ENCODE measurements at places on chromosomes 5 and 9.
A peak's percentile ranks its signal among the peaks of the same experiment; 100 is the strongest.

GRCh38 chr5:150142959-150143349, 12.7 kb downstream of the PDGFRB start:
- DNase-seq = no peak

- no peak for DNase-seq
Measured at GRCh38 chr5:148826739-148827070, 294 bp downstream of the ADRB2 start.

DNA sequence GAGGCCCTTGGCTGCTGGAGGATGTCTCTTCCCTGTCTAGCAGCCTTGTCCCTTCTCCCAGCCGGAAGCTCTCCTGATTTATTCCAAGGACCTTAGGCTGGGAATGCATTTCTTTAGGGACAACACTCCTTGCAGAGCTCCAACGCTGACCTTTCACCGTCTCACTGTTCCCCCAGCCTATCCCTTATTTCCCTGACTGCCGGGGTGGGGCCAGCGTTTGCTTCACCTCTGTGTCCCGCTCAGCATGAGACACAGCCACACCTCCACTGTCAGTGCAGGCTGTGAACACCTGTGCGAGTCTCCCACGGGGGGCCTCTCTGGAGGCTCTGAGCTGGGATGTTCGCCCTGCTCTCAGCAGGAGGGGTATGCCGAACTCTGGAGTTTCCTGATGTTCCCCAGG, 106.2 kb upstream of the FCN2 start:
- DNase-seq = no peak

DNA sequence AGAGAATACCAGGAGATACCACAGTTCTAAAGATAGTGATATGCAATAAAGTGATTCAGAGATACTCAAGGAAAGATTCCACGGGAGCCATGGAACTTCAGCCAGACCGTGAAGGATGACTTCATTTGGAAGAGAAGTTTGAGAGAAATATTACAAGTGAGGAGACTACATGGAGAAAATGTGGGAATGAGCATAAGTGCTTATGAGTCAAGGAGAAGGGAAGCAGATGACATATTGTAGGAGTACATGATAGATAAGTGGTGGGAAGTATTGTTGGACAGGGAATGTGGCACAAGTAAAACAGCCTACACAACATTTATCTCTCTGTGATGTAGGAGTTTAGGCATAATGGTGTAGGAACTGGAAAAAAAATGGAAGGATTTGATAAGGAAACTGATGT, 122.1 kb upstream of the FBXL17 start:
- no peak for DNase-seq

GRCh38 chr9:125807079-125807478, 59.9 kb downstream of the PBX3 start:
- no peak for DNase-seq

GRCh38 chr9:102911185-102911584, 83.9 kb upstream of the CYLC2 start:
- no peak for DNase-seq

DNA sequence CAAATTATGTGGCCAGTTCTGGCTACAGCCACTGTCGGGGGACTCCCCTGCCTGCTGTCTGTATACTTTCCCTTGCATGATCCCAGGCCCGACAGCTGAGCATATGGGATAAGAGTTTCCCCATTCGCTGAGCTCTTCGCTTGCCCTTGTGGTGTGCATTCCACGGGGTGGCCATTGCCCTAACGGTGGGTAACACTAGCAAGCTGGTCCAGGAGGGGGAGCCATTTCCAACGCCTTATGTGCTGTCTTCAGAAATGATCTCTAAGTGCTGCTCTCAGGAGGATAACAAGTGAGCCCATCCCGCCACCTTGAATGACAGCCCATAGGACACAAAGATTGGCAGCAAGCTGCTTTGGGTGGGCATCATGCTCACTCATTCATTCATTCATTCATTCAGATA, 190.9 kb downstream of the FSTL4 start:
- peak; percentile 61 for DNase-seq

- no peak for DNase-seq
Measured at GRCh38 chr9:115263371-115264075, 145.6 kb upstream of the TNC start.

- no peak for DNase-seq
Measured at GRCh38 chr5:149172261-149172660, 31.0 kb downstream of the ABLIM3 start.

GRCh38 chr5:169176709-169177694, 123.9 kb downstream of the SLIT3 start:
- no peak for DNase-seq

GRCh38 chr5:95728494-95729114, 2.5 kb upstream of the RHOBTB3 start:
- no peak for DNase-seq

GRCh38 chr9:72552356-72552755, 30.9 kb downstream of the TMC1 start:
- no peak for DNase-seq

DNA sequence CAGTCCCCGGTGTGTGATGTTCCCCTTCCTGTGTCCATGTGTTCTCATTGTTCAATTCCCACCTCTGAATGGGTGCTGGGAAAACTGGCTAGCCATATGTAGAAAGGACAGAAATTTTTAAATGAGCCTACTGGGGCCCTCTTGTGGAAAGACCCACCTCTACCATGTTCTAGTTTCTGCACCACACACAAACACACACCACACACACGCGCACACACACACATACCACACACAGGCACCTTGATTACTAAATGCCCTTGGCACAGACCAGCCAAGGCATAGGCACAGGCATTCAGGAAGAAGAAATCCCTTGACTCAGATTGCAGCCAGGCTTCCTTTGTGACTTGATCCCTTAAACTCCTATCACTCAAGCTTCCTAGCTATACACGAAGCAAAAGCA, 60.5 kb downstream of the SIL1 start:
- DNase-seq = no peak

GRCh38 chr9:135523521-135524129, 2.4 kb downstream of the LCN1 start:
- DNase-seq = no peak

DNA sequence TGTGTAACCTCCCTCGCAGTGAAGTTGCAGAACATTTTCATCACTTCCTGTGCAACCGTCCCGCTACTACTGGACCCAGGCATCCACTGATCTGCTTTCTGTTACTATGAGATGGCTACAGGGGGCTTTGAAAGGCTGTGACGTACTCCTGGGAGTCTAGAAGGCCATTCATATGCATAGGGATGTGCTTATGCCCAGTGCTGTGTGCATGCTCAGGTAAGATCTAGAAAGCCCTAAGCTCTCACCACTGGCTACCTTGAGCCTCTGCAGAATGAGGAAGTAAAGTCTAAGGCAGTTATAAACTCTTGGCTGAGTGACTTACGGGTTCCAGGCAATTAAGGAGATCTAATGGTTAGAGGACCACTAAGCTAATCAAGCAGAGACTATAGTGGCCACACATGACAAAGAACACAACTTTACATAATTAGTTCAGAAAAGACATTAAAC, 11.8 kb downstream of the HNRNPAB start:
- DNase-seq = no peak

GRCh38 chr5:610011-610743, 2.0 kb upstream of the CEP72 start:
- DNase-seq = no peak

DNA sequence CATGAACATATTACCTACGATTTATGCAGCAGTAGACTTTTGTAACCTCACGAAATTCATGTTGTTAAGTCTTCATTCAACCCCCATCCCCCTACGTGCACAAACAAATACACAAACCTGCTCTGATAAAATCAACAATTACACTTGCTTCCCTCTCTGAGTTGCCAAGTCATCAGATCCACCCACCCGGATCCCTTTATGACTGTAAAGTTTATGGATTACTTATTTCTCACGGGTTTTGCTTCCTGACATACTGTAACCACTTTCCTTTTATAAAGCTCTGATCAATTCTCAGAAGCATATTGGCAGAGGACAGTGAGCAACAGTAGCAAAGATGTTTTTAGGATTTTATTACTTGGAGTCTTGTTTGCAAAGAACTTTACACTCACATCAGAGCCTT, 70.5 kb downstream of the MLLT3 start:
- no peak for DNase-seq

GRCh38 chr9:90552317-90552716, 90.3 kb downstream of the DIRAS2 start:
- no peak for DNase-seq

DNA sequence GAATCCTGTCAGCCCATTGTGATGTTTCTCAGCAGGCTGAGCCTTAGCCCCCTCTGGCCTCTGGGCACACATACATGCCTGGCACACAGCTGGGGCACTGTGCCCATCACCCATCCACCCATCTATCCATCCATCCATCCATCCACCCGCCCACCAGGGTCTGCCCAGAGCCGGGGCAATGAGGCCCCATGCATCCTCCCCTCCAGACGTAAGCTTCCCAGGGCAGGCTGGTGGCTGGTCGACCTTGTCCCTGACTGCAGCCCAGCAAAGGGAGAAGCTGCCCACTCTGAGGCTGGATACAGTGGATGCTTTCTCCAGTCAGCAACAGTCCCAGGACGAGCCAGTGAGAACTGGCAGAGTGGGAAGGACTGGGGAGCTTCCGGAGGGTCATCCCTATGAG, 21.1 kb upstream of the SLC25A51 start:
- no peak for DNase-seq

DNA sequence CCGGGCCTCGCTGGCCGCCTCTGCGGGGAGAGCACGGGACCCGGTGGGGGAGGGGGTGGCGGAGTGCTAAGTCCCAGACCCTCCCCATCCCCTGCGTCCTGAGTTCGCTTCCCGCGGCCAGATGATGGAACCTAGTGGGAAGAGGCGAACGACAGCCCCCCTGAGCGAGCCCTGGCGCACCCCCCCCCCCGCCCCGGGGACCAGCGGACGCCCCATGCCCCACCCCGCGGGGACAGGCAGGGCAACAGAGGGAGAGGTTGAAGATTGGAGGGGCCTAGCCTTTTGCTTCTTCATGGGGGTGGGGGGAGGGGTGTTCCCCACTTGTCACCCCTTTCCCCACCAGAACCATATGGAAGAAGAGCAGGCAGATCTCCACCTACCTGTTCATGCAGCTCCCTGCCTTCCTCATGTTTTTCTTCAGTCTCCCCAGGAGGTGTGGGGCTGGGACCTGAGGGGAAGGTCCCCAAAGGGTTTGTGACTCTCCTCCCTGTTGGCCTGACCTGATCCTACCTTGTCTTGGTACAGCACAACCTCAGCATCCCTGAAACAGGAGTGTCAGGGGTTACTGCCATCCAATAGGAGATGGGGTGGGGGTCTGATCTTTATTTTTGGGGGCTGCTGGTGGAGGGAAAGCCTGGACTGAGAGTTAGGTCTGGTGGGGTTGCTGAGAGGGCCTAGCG, 485 bp downstream of the FAM53C start:
- DNase-seq = peak; percentile 15

- no peak for DNase-seq
Measured at GRCh38 chr5:62938927-62939326, 360.3 kb downstream of the LRRC70 start.

- no peak for DNase-seq
Measured at GRCh38 chr5:73506459-73506955, 8.3 kb downstream of the BTF3 start.

- DNase-seq = no peak
Measured at GRCh38 chr5:4520559-4520958, 619.6 kb upstream of the ADAMTS16 start.

- no peak for DNase-seq
Measured at GRCh38 chr5:157444224-157444623, 15.8 kb upstream of the NIPAL4 start.

- no peak for DNase-seq
Measured at GRCh38 chr5:131810510-131811249, 13.9 kb upstream of the FNIP1 start.

GRCh38 chr5:142796492-142797109, 26.4 kb downstream of the ARHGAP26 start:
- DNase-seq = no peak

DNA sequence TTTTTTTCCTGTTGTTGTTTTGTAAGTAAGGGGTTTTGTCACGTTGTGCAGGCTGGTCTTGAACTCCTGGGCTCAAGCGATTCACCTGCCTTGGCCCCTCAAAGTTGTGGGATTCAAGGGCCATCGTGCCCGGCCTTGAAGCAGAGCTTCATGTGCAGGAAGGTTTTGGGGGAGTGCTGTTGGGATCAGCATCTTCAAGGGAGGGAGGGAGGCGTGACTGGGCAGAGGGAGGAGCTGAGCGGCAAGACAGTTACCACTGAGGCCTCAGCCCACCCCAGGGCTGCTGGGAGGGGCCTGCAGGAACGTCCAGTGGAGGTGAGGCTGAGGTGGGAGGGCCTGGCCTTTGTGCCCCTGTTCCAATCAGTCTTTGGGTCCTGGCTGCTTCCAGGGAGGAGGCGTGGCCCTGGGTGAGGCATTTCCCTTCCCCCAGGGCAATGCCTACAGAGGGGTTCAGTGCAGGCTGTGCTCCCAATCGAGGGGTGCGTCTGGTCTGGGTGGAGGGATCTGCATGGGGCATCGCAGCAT, 21.4 kb downstream of the OR2V1 start:
- no peak for DNase-seq

GRCh38 chr9:68619636-68620035, 79.0 kb upstream of the TMEM252 start:
- no peak for DNase-seq

GRCh38 chr5:17452936-17453335, 45.1 kb upstream of the TAF11L2 start:
- DNase-seq = no peak

GRCh38 chr9:34171753-34172535, 6.9 kb upstream of the UBAP1 start:
- DNase-seq = no peak

DNA sequence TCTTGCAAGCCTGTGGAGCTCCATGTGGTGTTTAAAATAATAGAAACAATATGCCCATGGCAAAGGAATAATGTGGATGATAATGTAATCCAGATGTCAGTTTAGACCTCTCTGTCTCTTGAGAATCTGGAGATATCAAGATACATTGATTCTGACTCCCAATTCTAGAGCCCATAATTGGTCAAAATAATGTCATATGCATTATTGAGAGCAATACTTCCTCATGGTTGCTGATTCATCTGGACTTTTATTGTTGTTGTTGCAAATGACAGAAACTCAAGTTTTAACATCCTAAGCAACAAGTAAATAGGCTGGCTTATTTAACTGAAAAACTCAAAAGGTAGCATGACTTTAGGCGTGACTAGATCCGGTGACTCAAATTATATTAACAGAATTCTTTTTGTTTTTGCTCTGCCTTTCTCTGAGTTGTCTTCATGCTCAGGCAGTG, 152.1 kb downstream of the PCSK1 start:
- DNase-seq = no peak

- DNase-seq = no peak
Measured at GRCh38 chr9:33517373-33517772, 6.7 kb upstream of the ANKRD18B start.

Data from nephron progenitor cell (in vitro differentiated cells).